ENCODE measurements at places on chromosomes 16 and 17.

DNA sequence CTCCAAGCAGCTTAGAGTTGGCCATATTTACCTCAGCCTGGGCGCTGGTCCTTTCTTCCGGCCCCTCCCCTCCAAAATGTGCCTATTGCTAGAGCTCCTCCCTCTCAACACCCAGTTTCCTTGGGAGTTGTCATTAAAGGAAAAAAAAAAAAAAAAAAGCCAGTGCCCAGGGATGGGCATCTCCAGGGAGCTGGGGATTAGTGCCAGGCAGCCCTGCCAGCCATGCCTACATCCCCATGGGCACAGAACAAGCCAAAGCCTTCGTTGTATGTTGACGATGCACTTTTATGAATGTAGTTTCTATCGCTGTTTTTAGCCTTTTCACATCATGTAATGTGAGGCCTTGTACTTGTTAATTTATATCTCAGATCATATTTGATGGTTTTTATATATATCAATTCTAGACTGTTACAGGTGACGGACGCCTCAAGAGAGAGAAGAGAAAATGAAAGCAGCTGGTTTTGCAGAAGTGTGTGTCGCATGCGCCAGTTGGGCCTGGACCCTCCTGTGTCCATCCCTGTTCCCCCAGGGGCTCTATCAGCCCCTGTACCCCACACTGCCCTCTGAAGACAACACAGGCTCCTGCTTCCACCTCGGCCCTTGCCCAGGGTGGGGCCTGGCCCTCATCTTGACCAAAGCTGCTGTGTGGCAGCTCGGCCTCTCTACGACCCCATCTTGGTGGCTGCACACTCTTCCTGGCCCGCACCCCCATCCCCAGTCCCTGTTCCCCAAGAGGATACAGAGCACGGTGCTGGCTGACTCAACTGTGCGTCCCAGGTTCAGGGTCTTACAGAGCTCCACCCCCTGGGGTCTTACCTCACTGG lies 4.8 kb downstream of the LIMD2 start:
- no peak for DNase-seq

GRCh38 chr17:7133424-7133823 lies 18.8 kb upstream of the ASGR2 start:
- peak; percentile 65 for DNase-seq

GRCh38 chr17:55433029-55433628 lies 11.5 kb upstream of the MMD start:
- no peak for DNase-seq

DNA sequence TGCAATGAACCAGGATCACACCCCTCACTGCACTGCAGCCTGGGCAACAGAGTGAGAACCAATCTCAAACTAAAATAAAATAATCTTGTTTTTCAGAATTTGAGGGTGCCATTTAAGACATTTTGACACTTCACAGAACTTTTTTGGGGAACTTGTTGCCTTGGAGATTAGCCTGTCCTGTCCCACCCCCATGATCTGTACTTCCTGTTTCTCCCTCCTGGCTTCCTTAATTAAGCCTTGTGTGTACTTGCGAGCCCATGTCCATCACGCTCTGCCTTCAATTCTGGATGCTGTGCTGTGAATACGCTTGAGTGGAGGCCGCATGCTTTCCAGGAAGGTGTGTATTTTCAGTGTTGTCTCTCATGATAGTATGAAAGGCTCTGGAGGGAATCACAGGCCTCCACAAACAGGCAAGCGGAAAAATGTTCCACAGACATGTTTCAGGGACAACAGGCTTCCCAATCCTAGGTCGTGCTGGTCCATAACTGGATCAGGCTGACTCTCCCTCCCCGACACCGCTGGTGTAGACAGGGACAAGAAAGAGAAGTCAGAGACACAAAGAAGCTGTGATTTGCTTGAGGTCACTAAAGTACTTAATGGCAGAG lies 56.9 kb downstream of the NOS2 start:
- no peak for DNase-seq
